ENCODE measurements at places on chromosomes 1 and 21. TPM values are rescaled to one million over a fixed set of nuclear protein-coding genes. Genes with fewer than 3 reads are reported as not detected.

Gene C1QTNF12
- total RNA-seq: 21.3 TPM

Gene AMY1C
- not detected for total RNA-seq

Gene MATN1
- total RNA-seq: not detected

DNA sequence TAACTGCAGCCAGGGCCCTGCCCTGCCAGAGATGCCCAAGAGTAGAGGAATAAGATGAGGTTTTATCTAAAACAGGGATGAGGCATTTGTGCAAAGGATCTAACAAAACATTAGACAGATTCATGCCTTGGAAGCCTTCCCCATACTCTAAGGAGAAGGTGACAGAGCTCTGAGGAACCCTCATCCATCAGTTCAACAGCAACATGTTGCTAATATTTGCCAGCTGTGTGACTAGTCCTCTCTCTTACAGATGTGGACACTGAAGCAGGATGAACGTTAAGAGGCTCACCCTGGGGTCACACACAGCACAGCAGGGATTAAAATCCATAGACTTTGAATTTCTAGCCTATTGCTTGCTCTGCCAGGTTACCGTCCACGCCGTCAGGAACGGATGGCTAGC is 99.0 kb downstream of the ZBTB18 start:
- DNase-seq: no peak

DNA sequence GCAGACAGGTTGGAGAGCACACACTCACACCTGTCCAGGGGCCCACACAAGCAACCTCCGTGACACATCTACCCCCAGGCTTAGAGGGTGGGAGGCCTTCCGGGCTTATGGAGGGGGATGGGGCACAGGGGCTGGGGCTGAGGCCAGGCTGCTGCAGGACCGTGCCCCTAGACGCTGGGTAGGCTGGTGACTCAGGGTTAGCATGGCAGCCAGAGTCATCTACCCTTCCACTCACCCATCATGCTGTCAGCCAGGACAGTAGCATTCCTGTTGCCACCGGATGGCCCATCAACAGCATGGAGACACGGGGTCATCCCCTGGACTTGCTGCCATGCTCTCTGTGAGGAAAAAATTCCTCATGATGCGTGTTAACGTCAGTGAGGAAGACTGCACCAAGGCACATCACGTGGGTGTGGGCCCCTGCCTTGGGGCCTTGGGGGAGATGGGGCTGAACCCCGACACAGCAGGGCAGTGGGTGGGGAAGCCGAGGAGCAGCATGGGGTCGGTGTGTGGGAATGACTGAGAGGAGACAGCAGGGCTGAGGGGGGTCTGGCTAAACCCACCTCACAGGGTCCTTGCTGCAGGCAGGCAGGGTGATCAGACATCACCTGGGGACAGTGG is 52.8 kb downstream of the WNT9A start:
- DNase-seq: peak; percentile 15

GRCh38 chr1:6511056-6511455 is 19.6 kb upstream of the PLEKHG5 start:
- no peak for DNase-seq

GRCh38 chr1:99731384-99731783 is 35.1 kb downstream of the FRRS1 start:
- no peak for DNase-seq
